Naive thymus-derived CD8-positive, alpha-beta T cell (primary cell): ENCODE measurements at places on chromosomes 1 and 21. TPM values are rescaled to one million over a fixed set of nuclear protein-coding genes. Genes with fewer than 3 reads are reported as not detected.

Gene ITGB2
- polyA plus RNA-seq: 423 TPM

- no peak for DNase-seq
- no peak overlapping the region for H3K4me3 ChIP-seq
- no peaks in the 10 kb centered on the region for H3K36me3 ChIP-seq
Observed at GRCh38 chr1:203268901-203269653, 36.2 kb upstream of the BTG2 start.

Gene PRRX1
- polyA plus RNA-seq: not detected

DNA sequence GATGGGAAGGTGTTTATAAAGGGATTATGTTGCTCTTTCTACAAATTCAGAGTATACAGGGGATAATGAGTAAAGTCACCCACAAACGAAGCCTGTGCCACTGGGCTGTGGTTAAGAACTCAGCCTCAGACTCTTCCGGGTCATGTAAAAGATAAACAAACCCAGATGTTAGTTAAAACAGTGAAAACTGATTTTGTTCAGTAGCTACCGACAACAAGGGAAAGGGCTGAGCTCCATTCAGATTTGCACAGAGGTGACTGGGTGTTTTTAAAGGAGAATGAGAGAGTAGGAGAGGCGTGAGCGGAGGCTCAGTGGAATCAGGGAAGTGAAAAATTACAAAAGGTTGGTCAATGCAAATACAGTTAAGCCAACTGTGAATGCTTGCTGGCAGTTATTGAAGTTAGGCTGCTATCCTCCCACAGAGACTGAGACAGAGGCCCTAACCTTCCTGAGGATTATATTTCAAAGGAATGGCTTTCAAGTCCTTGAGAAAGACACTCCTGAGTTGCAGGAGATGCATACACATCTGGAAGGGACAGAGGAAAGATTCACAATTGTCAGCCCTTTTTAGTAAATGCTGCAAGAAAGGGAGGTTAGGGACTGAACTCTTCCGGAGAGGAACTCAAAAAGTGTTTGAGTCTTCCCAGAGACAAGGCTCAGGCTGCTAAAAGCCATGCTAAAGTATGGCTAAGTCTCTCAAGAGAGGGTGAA lies 29.9 kb upstream of the SAMD13 start:
- DNase-seq: no peak
- H3K27me3 ChIP-seq: no peaks in the 10 kb centered on the region

Gene CFHR1
- not detected for polyA plus RNA-seq

DNA sequence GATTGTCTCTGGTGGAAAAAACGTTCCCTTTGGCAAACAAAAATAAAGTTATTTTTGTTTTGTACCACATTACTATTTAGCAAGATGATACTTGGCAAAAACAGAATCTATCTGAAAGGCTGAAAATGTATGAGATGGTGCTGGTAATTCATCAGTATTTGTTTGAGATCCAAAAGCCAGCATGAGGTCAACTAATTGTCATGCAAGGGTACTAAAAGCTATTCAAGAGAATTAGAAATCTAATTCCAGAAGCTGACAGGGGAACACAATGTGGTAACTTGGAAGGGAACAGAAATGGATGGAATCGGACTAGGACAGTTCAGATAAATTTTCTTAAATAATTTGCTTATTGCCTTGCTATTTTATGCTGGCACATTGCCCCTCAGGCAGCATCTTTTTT lies 263.8 kb downstream of the KCNT2 start:
- H3K36me3 ChIP-seq: no peaks in the 10 kb centered on the region
- no peak for DNase-seq
- H3K27ac ChIP-seq: no peak overlapping the region
- H3K4me3 ChIP-seq: no peak overlapping the region

DNA sequence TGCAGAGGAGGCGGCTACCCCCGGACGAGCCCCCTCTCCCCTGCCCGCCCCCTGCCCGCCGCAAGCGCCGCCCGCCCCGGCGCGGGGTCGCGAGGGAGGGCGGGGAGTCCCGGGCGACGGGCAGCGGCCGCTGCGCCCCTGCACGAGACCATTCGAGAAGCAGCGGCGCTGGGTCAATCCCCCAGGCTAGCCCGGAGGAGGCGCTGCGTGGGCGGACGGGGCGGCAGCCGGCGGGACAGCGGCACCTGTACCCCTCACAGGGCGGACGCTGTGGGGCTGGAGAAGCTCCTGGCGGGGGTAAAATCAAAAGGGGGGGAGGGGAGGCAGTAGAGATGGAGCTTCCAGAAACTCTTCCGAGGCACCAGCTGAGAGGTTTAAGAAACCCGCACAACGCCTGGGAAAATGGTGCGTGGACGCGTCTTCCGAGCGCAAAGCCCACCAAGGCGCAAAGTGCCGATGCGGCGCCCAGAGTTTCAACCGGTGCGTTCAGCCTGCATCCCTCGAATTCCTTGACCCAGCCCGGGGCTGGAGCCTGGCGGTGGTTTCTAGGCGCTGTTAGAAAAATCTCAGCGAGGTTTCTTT lies at the start of gene PLPPR5:
Gene PLPPR5 (minus strand): TSS at position 1 of the 582 bp plus-strand sequence. CDS start 190 bp downstream, outside the sequence.
- H3K36me3 ChIP-seq: peaks cover 2% of the 10 kb centered on the region
- no peak for DNase-seq
- H3K27me3 ChIP-seq: peaks cover 59% of the 10 kb centered on the region
- H3K4me1 ChIP-seq: peaks cover 2% of the 10 kb centered on the region

DNA sequence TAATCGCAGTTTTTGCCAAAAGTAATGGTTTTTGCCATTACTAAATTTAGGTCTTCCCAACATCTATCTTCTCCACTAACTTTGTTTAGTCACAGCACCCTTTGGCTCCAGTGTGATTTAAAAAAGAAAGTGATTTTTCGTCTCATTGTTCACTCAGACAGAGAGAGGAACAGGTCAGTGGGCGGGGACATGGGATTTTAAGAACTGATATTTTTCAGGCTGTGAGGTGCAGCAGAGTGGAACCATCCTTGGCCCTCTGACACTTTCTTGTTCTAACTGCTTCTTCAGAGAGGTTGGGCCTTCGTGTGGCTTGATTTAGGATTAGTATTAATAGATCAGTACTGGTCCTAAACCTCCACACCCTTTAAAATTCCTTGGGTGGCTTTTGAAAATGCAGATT lies 38.8 kb downstream of the CASQ2 start:
- peaks cover 2% of the 10 kb centered on the region for H3K27me3 ChIP-seq
- H3K36me3 ChIP-seq: no peaks in the 10 kb centered on the region
- H3K4me1 ChIP-seq: no peaks in the 10 kb centered on the region
- no peak for DNase-seq
- H3K27ac ChIP-seq: no peak overlapping the region
